Psoas muscle (tissue), 8 donors: ENCODE measurements at places on chromosomes 5 and 9. TPM values are rescaled to one million over a fixed set of nuclear protein-coding genes. Genes with fewer than 3 reads are reported as not detected.

Gene PCDHA3
- total RNA-seq = not detected

Gene PDCD1LG2
- total RNA-seq = 0.50 TPM

Gene FOXD4L6
- total RNA-seq = not detected

Gene LRSAM1
- total RNA-seq = 8.3 TPM

Gene NKD2
- 0.96 TPM for total RNA-seq

DNA sequence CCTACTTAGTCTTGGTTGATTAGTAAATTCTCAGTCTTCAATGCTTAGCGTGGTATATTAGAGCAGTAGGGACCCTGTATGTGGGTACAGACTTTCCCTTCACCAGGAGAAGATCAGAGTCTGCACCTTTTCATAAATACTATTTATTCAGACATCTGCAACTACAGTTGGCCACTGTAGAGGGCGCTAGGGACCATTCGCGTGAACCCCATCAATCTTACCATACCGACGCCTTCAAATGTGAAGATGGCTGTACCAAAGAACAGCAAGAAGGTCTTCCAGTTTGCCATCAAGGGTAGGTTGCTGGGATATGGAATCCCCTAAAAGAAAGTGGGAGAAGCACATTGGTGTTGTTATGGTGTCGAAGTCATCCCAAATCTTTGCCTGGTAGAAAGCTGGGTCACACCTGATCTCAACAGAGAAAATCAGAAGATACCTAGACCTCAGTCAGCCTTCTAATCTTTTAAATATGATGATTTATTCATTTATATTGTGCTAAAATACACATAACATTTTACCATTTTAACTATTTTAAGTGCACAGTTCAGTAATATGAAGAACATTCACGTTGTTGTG, 19.1 kb downstream of the SLC36A3 start:
- DNase-seq = no peak
- no peaks in the 10 kb centered on the region for H3K4me1 ChIP-seq
- no peak overlapping the region for H3K27ac ChIP-seq
- no peaks in the 10 kb centered on the region for H3K36me3 ChIP-seq
- H3K4me3 ChIP-seq = no peak overlapping the region
- H3K27me3 ChIP-seq = peaks cover 3% of the 10 kb centered on the region

DNA sequence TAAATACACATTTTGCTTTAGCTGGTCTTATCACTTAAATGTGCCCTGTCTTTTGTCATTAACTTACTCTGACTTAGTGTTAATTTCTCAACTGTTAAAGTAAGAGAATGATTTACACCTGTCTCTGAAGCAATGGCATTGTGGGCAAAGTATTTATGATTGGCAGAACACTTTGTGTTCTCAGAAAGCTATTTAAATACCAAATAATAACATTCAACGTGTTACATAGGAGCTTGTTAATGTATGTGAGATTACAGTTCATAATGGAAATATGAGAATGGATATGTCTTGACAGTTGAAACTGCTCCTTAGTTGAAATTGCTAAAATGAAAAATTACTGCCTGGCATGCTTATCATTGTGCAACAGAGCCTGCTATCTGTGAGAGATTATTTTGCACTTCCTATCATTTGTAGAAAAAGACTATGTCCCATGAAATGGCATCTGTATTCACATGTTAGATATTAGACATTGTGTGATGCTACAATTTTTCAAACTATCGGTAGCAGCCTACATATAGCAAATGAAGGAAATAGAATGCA, 46.1 kb downstream of the PRR16 start:
- no peak for DNase-seq
- H3K27me3 ChIP-seq = no peaks in the 10 kb centered on the region
- no peak overlapping the region for H3K4me3 ChIP-seq
- H3K36me3 ChIP-seq = no peaks in the 10 kb centered on the region
- no peaks in the 10 kb centered on the region for H3K4me1 ChIP-seq

DNA sequence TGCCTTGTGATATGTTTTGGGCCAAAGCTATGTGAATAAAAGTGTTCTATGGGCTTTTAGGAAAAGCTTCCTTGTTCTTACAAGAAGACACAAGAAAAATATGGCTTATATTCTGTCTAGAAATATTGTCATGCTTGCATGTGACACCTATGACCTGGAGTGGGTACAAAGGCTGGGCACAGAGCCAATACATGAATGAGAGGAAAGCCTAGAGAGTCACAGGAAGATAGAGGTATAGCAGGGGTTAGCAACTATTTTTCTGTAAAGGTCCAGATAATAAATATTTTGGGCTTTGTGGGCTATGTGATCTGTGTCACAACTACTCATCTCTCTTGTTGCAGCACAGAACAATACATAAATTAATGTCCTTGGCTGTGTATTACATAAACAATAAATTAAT, 196.6 kb upstream of the CD180 start:
- H3K4me3 ChIP-seq = no peak overlapping the region
- no peaks in the 10 kb centered on the region for H3K36me3 ChIP-seq
- H3K27me3 ChIP-seq = no peaks in the 10 kb centered on the region

GRCh38 chr5:39100301-39100850, 26.2 kb upstream of the RICTOR start:
- no peak for DNase-seq
- no peak overlapping the region for H3K4me3 ChIP-seq
- H3K36me3 ChIP-seq = no peaks in the 10 kb centered on the region
- no peak overlapping the region for H3K27ac ChIP-seq
- no peaks in the 10 kb centered on the region for H3K27me3 ChIP-seq
- no peaks in the 10 kb centered on the region for H3K4me1 ChIP-seq

DNA sequence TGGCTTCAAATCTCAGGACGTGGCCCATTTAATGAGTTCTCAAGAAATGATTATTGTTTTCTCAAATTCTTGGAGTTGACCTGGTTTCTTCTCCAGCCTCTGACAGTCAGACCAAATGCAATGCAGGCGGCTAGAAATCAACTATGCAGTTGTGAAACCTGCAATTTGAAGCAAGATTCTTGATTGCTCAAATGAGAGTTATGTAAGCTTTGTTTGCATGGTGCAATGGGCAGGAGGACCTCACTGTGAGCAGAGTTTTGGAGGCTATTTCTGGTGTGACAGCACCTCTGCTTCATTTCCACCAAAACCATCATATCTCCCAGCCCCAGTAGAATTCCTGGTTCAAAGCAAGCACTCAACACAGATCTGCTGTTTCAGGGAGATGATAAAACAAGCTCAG, 500.0 kb upstream of the KLF4 start:
- H3K4me3 ChIP-seq = no peak overlapping the region
- DNase-seq = peak; percentile 32
- no peaks in the 10 kb centered on the region for H3K36me3 ChIP-seq
- H3K27ac ChIP-seq = no peak overlapping the region
- H3K4me1 ChIP-seq = no peaks in the 10 kb centered on the region

- no peak overlapping the region for H3K4me3 ChIP-seq
- no peak overlapping the region for H3K27ac ChIP-seq
- no peaks in the 10 kb centered on the region for H3K4me1 ChIP-seq
- H3K36me3 ChIP-seq = no peaks in the 10 kb centered on the region
- no peak for DNase-seq
Observed at GRCh38 chr5:170603109-170603508, 99.3 kb downstream of the KCNIP1 start.

GRCh38 chr5:17252543-17252942, 35.1 kb downstream of the BASP1 start:
- no peak overlapping the region for H3K4me3 ChIP-seq
- no peaks in the 10 kb centered on the region for H3K27me3 ChIP-seq
- H3K36me3 ChIP-seq = no peaks in the 10 kb centered on the region

- H3K36me3 ChIP-seq = no peaks in the 10 kb centered on the region
- no peak overlapping the region for H3K4me3 ChIP-seq
- no peaks in the 10 kb centered on the region for H3K4me1 ChIP-seq
- H3K27ac ChIP-seq = no peak overlapping the region
- no peaks in the 10 kb centered on the region for H3K27me3 ChIP-seq
Observed at GRCh38 chr9:110688329-110688728, 19.7 kb downstream of the MUSK start.

GRCh38 chr5:53361708-53362107, 118.7 kb upstream of the FST start:
- H3K27me3 ChIP-seq = no peaks in the 10 kb centered on the region
- DNase-seq = no peak
- no peak overlapping the region for H3K4me3 ChIP-seq
- no peaks in the 10 kb centered on the region for H3K36me3 ChIP-seq

DNA sequence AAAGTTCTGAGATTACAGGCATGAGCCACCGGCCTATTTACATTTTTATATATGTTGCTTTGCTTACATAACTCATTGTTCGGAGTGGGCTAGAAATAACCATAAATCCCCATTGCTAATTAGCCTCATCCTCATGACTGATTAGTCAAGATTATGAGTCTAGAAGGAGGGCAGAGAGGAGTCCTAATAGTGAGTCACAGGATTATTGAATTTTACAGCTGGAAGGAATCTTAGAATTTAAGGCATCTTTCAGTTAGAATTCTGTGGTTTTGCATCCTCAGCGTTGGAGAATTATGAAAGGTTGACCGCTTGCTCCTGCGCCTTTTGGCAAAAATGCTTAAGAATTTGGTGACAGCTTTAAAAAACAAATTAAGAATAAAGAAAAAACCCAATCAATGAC, 2.6 kb upstream of the PBX3 start:
- H3K4me1 ChIP-seq = peaks cover 14% of the 10 kb centered on the region
- H3K36me3 ChIP-seq = no peaks in the 10 kb centered on the region
- no peak for DNase-seq
- peaks cover 8% of the 10 kb centered on the region for H3K27me3 ChIP-seq
- no peak overlapping the region for H3K27ac ChIP-seq

DNA sequence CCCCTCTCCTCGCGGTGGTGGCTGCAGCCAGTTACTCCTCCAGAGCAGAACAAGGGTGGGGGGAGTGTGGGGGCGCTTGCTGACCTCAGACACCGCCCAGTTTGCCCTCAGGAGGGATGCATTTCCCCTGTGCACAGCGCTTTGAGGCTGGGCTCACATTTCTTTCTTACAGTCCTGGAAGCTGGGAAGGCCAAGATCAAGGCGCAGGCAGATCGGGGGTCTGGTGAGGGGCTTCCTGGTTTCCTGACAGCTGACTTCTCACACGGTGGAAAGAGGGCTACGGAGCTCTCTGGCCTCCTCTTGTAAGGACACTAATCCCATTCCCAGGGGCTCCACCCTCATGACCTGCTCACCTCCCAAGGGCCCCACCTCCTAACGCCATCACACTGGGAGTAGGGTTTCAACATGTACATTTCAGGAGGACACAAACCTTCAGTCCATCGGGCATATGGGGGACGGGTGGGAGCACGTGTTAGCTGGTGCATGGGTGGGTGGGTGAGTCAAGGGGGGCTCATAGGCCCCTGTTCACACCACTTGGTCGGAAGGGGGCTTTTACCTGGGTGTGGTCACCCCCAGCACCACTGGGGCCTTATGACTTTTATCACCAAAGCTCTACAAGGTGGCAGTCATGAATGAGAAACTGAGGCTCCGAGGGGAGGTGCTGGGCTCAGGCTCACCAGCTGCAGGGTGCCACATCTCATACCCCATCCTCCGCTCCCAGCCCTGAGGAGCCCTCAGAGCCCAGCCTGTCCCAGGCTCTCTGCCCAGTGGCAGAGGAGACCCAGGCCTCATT, 7.7 kb upstream of the SCGB3A1 start:
- H3K36me3 ChIP-seq = no peaks in the 10 kb centered on the region
- peak; percentile 23 for DNase-seq
- H3K27me3 ChIP-seq = peaks cover 2% of the 10 kb centered on the region
- no peaks in the 10 kb centered on the region for H3K4me1 ChIP-seq
- H3K4me3 ChIP-seq = no peak overlapping the region

DNA sequence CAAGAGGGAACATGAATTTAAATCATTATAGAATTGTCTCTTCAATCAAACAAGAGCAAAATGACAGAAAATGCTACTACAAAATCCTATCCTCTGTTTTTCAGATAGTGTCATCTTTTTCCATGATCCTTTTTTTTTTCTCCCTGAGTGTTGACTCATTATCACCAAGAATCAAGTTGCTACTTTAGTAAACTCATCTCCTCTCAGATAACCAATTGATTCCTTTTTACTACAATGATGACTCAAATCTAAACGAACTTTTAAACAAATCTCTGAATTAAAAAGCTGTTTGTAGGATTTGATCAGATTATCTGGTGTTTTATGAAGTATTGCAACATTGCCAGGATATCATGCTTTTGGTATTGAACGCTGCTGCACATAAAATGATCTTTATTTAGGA, 23.9 kb upstream of the IL7R start:
- H3K36me3 ChIP-seq = no peaks in the 10 kb centered on the region
- no peak overlapping the region for H3K4me3 ChIP-seq
- DNase-seq = no peak
- H3K27me3 ChIP-seq = no peaks in the 10 kb centered on the region
- H3K4me1 ChIP-seq = no peaks in the 10 kb centered on the region
- H3K27ac ChIP-seq = no peak overlapping the region

DNA sequence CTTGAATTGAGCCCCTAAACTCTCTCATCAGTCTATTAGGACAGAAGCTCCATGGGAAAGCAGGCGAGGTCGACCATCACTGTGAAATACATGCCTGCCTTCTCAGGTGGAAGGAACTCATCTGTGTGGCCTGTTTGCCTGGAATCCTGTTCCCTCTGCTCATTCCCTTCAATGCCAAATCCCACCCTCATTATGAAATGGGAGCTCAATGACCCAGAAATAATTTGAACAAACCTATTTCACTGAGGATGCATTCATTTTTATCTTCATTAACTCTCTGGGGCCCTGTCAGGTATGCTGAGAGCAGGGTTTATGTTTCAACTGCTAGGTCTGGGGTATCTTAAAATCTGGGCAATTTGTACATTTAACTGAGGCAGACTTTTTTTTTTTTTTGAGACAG, 142.2 kb downstream of the MED27 start:
- H3K27me3 ChIP-seq = no peaks in the 10 kb centered on the region
- H3K36me3 ChIP-seq = peaks cover 14% of the 10 kb centered on the region
- no peak overlapping the region for H3K27ac ChIP-seq
- H3K4me1 ChIP-seq = no peaks in the 10 kb centered on the region
- no peak overlapping the region for H3K4me3 ChIP-seq

DNA sequence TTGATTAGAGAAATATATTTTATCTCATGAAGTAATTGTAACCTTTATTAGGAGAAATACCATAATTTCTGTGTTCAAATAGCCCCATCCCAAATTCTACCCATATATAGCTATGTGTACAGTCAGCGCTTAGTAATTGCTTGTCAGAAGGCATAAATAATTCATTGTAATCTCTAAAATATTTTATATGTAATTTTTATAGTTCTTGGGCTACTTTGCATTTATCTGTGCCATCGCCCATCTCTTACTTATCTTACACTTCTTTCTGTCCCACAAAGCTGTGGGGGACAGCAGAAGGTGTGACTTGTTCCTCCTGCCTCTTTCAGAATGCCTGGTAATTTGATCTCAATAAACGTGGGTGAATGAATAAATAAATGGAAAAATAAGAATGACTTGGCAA, 5.5 kb downstream of the ADAMTSL1 start:
- H3K4me1 ChIP-seq = no peaks in the 10 kb centered on the region
- no peak for DNase-seq
- no peaks in the 10 kb centered on the region for H3K36me3 ChIP-seq
- H3K27me3 ChIP-seq = no peaks in the 10 kb centered on the region
- no peak overlapping the region for H3K4me3 ChIP-seq
- no peak overlapping the region for H3K27ac ChIP-seq

GRCh38 chr9:115391168-115391825, 273.3 kb upstream of the TNC start:
- H3K36me3 ChIP-seq = no peaks in the 10 kb centered on the region
- no peaks in the 10 kb centered on the region for H3K4me1 ChIP-seq
- H3K27ac ChIP-seq = no peak overlapping the region
- no peak for DNase-seq
